Thyroid gland (tissue), 4 donors: ENCODE measurements at places on chromosomes 2 and 18. TPM values are rescaled to one million over a fixed set of nuclear protein-coding genes. Genes with fewer than 3 reads are reported as not detected.

The GKN1 gene
- total RNA-seq = not detected

- no peak for DNase-seq
- H3K27ac ChIP-seq = no peak overlapping the region
- no peaks in the 10 kb centered on the region for H3K27me3 ChIP-seq
- H3K4me1 ChIP-seq = peaks cover 15% of the 10 kb centered on the region
These were observed 28.9 kb downstream of the TOGARAM2 start for GRCh38 chr2:29009711-29010677.

DNA sequence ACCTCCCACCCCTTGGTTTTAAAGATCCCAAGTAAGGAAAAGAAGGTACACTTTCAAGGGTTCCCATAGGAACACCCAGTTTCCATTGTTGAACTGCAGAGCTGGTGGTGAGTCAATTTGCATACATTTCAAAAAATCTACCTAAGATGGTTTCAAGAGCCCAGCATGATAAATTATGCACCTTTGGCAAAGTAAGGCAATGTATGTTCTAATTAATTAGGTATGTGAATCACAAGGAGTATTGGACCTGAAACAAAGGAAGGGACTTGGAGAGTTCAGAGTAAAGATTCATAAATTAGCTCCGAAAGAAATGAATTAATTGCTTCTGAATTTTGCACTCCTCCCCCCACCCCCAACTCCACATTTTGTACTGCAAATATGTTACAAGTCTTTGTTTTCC, 459.7 kb downstream of the LRATD1 start:
- no peaks in the 10 kb centered on the region for H3K27me3 ChIP-seq
- no peaks in the 10 kb centered on the region for H3K36me3 ChIP-seq
- H3K4me3 ChIP-seq = no peak overlapping the region
- no peaks in the 10 kb centered on the region for H3K4me1 ChIP-seq
- no peak overlapping the region for H3K27ac ChIP-seq

- H3K36me3 ChIP-seq = no peaks in the 10 kb centered on the region
- no peak overlapping the region for H3K4me3 ChIP-seq
- no peak for DNase-seq
- H3K4me1 ChIP-seq = no peaks in the 10 kb centered on the region
- no peak overlapping the region for H3K27ac ChIP-seq
- no peaks in the 10 kb centered on the region for H3K27me3 ChIP-seq
These were observed 82.2 kb downstream of the ICOS start for GRCh38 chr2:204018717-204019116.

The LYG1 gene
- total RNA-seq = 2.0 TPM

The IL1B gene
- total RNA-seq = not detected

- H3K27ac ChIP-seq = no peak overlapping the region
- H3K4me1 ChIP-seq = no peaks in the 10 kb centered on the region
- DNase-seq = no peak
- no peaks in the 10 kb centered on the region for H3K36me3 ChIP-seq
These were observed 527.2 kb downstream of the IRS1 start for GRCh38 chr2:226272435-226272834.

DNA sequence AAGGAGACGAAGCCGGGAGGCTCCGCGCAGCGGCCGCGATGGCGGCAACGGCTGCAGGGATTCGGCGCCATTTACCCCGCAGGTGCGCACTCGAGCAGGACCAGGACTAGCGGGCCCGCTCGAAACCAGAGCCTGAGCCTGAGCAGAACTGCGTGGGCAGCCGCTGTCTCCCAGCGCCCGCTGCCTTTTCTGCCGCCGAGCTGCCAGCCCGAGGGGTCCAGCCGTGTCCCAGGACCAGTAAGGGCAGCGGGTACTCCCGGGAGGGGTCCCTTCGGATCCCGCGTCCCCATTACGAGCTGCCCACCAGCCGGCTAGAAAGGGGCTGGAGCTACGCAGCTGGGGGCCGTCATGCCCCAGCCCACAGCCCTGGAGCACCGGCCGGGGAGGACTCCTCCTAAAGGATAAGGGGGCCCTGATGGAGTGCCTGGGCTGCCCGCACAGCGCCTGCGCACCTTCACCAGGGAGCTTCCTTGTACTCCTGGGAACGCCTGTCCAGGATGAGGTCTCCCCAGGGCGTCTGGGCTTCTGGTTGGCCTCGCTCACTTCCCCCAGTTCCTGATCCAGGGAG, 9.9 kb downstream of the ALPP start:
- no peak overlapping the region for H3K4me3 ChIP-seq
- H3K4me1 ChIP-seq = peaks cover 25% of the 10 kb centered on the region
- no peak for DNase-seq
- H3K36me3 ChIP-seq = no peaks in the 10 kb centered on the region
- H3K27ac ChIP-seq = no peak overlapping the region
- peaks cover 22% of the 10 kb centered on the region for H3K27me3 ChIP-seq

GRCh38 chr18:23183411-23184150, 48.3 kb downstream of the CABLES1 start:
- no peaks in the 10 kb centered on the region for H3K27me3 ChIP-seq
- H3K36me3 ChIP-seq = no peaks in the 10 kb centered on the region
- no peak for DNase-seq
- H3K4me3 ChIP-seq = no peak overlapping the region

The EPC2 gene
- 55.3 TPM for total RNA-seq

The STK17B gene
- 86.9 TPM for total RNA-seq

DNA sequence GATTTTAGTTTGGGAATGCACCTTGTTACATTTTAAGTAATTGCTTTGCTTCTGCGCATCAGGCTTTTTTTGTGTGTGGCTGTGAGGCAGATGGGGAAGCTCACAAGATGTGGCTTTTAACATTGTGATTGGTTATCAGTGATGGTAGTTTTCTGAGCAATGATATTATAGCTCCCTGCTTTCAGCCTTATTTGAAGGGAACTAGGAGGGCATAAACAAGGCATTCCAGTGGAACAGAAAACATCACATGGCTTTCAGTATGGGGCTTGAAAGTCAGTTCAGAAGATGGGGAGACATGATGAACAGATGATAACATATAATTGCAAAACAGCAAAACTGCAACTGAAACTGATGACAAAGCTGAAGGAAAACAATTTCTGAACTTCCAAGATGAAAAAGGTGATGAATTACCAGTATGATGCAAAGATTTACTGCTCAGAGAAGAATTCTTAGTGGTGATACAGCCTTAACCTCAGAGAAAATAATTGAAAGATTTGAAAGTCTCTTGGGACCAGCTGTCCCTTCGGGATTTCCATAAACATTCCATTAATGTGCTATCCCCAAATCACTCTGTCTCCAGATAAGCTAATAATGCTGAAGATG, 439.7 kb downstream of the RND3 start:
- DNase-seq = no peak
- H3K4me1 ChIP-seq = no peaks in the 10 kb centered on the region
- H3K4me3 ChIP-seq = no peak overlapping the region

The KCNG2 gene
- total RNA-seq = 0.22 TPM

DNA sequence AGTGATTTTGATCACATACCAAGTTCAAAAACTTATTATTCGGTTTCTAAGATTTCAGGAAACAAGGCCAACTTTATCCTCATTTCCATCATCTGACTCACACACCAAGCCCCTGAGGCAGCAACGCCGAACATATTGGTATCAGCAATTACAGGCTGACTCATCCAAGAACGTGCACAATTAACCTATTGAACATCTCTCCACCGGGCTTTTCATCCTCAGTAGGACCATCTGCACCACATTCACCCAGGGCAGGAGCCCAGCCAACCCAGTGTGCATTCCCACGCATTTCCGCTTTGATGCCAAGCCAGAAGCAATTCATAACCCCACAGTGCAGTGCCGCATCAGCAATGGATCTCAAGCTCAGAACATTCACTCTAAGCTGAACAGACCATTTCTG, 52.9 kb downstream of the SCG2 start:
- no peak for DNase-seq
- H3K27ac ChIP-seq = no peak overlapping the region
- no peak overlapping the region for H3K4me3 ChIP-seq
- no peaks in the 10 kb centered on the region for H3K4me1 ChIP-seq
- H3K27me3 ChIP-seq = no peaks in the 10 kb centered on the region

The DLGAP1 gene
- total RNA-seq = 0.81 TPM

The NMUR1 gene
- 0.73 TPM for total RNA-seq

DNA sequence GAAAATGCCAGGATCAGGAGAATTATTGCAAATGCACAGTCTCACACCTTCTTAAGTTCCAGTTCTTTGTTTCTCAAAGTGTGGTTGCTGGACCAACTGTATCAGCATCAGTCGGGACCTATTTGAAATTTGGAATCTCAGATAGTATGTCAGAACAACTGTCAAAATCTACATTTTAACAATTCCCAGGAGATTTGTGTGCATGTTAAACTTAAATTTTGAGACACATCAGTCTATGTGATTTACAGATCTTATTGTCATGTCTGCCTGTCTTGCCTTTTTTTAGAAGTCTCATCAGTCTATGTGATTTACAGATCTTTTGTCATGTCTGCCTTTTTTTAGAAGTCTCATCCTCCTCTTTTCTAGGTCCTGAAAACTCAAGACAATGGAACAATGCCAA, 243.6 kb upstream of the MEIS1 start:
- DNase-seq = no peak
- H3K27me3 ChIP-seq = no peaks in the 10 kb centered on the region
- H3K36me3 ChIP-seq = no peaks in the 10 kb centered on the region
